ENCODE measurements at places on chromosomes 6 and 20.

GRCh38 chr6:167475947-167476346 is 151.1 kb downstream of the TTLL2 start:
- no peak for DNase-seq

- no peak for DNase-seq
Measured at GRCh38 chr6:107972413-107973096, 14.5 kb upstream of the SEC63 start.

DNA sequence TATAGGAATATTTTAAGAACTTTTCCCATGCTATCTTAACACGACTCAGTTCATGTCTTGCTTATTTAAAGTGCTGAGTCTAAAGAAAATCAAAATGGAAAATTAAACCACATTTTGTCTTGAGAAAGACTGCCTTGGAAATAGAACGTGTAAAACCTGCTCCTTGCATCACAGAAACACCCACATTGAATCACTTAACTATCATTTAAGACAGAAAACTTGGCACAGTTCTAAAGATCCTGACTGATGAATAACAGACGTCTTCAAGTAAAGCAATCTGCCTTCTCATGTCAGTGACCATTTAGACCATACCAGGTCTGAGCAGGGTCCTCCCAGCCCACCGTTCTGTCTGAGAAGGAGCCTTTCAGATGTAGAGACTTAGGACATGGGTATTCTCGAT is 7.4 kb downstream of the PERP start:
- no peak for DNase-seq

- DNase-seq: no peak
Measured at GRCh38 chr6:146546443-146547043, 2.9 kb downstream of the RAB32 start.

GRCh38 chr6:23244300-23244699 is 674.9 kb downstream of the HDGFL1 start:
- DNase-seq: no peak

- DNase-seq: peak; percentile 25
Measured at GRCh38 chr6:7219310-7219709, 93.7 kb downstream of the SSR1 start.

DNA sequence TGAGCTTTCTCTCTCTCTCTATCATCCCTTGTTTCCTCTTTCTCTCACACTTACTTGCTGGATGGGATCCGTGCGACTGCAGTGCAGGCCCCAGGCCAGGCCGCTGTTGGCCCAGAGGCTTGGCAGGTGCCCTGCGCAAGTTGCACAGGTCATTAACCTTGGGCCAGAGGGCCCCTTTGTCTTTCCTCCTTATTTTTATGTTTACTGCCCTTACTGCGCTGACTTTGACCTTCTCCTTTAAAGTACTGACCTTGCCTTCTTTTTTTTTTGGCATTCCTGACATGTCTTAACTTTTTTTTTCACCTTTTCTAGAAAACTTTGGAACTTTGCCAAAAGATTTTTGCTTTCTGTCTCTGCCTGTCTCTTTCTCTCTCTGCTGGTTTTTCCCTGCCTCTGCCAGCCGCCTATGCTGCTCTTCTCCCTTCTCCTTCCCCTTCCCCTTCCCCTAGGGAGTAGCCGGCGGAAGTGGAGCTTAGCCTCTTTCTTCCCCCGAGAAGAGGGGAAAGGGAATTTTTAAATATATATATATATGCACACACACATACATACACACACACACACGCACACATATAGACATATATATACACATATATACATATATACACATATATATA is 59.6 kb upstream of the CDH4 start:
- no peak for DNase-seq

DNA sequence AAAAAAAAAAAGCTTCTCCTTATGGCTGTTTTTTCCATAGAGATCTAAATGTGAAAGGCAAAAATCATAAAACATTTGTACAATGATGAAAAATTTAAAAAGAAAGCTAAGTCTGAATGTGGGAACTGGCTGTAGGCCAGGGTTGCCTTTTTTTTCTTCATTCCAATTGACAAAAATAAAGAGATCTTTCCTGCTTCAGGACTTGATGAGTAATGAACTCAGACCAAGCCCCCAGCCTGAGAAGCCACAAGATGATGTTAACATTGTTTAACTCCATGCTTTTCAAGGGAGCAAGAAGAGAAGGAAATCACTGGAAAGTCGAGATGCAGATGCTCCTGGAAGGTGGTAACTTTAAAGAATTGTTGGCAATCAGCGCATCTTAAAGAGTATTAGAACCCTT is 41.4 kb downstream of the TRMT6 start:
- no peak for DNase-seq

GRCh38 chr6:78577585-78577984 is 289.8 kb upstream of the IRAK1BP1 start:
- DNase-seq: no peak

DNA sequence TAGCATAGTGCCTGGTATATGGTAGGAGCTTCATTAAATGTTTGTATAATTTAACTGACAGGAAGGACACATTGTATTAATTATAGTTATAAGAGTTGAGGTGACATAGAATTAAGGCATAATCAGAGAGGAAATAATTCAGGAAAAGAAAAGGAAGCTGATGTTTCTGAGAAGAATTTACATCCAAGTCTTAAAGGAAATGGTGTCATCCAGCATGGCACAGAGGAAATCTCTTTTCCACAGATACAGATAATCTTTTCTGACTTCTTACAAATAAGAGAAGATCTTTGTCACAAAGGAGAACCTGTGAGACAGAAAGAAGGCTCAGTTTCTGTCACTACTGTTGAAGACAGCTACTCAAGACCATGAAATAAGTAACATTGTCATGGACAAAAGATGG is 222.5 kb downstream of the GJA1 start:
- DNase-seq: no peak

GRCh38 chr6:7727086-7727945 is 1.4 kb downstream of the BMP6 start:
- peak; percentile 6 for DNase-seq

- no peak for DNase-seq
Measured at GRCh38 chr20:64214952-64215351, 40.6 kb upstream of the PCMTD2 start.

DNA sequence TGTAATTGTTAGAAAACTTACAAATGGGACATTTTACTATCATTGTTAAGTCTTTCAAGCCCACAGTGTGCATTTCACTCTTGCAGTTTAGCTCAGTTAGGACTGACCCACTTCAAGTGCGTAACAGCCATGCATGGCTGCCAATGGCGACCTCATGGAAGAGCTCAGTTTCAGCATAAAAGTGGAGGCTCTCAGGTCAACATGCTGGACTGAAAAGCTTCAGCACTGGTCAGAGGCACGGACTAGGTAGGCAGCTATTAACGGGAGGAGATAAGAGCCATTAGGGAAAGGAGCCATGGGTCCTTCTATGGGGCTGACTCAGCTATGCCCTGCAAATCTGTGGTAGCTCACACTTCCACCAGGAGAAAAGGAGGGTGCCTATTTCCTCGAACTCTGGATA is 101.8 kb downstream of the TTLL2 start:
- DNase-seq: no peak

DNA sequence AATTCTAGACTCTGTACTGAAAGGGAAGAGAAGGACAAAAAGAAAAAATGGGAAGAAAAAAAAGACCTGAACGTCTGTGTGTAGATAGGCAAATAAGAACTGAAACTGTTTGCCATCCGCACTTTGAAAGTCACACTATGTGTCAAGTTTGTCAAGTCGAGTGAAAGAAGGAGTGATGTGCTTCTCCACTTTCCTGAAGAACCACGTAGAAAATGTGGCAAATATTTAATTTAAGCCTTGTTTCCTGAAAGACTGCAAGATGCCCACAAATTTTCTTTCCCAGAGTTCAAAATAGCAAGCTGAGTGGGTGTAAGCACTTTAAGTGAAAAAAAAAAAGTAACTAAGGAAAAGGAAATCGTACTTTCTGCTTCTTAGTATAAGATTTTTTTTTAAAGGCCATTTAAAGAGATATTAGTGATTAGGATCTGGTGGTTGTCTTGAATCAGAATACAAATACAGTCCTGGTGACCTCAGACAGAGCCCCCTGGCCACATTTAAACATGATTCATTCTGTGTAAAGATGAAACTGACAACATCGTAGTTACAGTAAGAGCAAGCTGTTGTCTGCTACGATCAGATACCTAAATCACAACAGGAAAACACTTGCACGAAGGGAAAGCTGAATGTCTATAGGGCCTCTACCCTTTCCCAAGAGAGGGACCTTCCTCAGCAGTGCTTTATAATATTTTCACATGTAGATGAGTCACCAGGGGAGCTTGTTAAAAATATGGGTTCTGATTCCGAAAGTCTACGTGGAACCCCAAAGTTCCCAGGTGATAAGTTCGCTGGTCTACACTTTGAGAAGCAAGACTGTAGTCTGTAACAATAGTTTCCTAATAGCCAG is 102.3 kb downstream of the HIVEP2 start:
- DNase-seq: peak; percentile 61

GRCh38 chr6:15946701-15947385 is 182.0 kb upstream of the MYLIP start:
- DNase-seq: no peak

Measured in activated CD4-positive, alpha-beta T cell treated with anti-CD3 and anti-CD28 coated beads for 48 hours (primary cell).